ENCODE measurements at places on chromosomes 5 and 9. TPM values are rescaled to one million over a fixed set of nuclear protein-coding genes. Genes with fewer than 3 reads are reported as not detected.

CTXN3 gene
- not detected for polyA plus RNA-seq

PPP3R2 gene
- not detected for polyA plus RNA-seq

SIMC1 gene
- 12.3 TPM for polyA plus RNA-seq

NEURL1B gene
- polyA plus RNA-seq: 5.4 TPM

SLCO6A1 gene
- polyA plus RNA-seq: not detected

ANKRD20A1 gene
- polyA plus RNA-seq: not detected
